Nucleus accumbens (tissue), 56 donors: ENCODE measurements at places on chromosomes 12 and 14.

- no peak for DNase-seq
Observed at GRCh38 chr14:99261912-99262787, 9.8 kb downstream of the BCL11B start.

DNA sequence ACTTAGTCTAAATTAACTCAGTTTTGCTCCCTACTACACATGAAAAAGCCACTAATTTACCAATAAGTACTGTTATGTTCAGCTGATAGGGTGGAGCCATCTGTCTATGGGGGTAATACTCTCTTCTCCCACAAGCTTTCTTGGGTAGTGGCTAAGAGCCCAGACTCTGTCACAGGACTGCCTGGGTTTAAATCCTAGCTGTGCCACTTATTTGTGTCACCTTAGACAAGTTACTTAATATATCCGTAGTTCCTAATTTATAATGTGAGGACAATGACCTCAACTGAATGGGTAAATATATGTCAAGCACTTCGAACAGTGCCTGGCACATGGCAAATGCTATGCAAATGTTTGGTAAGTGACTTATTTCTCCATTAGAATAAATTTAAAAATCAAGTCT, 185.6 kb downstream of the DACT1 start:
- no peak for DNase-seq

DNA sequence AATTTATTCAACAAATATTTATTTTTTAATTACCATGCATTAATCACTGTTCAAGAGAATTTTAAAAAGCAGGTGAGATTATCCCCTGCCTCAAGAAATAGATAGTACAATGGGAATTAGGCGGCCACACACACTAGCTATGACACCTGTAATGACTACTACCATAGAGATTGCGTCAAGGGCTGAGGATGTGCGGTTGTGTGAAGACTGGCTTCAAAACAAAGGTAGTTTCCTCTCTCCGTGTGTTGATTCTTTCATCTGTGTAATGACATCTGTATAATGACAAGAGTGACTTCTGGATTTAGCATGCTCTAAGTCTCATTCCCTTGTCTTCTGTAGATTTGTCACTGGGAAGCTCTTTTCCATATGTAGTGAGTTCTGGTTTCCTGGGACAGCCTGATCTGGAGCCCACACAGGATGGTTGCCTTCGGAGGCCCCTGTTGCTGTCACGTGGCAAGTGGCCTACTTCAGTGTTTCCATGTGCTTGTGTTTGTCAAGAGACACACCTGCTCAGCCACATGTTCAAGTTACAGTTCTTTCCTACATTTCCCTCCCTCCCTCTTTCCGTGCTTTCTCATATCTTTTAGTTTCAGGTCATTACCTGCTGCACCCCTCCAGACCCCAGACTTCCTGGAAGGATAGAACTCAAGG, 64.3 kb downstream of the GALNT8 start:
- no peak for DNase-seq

DNA sequence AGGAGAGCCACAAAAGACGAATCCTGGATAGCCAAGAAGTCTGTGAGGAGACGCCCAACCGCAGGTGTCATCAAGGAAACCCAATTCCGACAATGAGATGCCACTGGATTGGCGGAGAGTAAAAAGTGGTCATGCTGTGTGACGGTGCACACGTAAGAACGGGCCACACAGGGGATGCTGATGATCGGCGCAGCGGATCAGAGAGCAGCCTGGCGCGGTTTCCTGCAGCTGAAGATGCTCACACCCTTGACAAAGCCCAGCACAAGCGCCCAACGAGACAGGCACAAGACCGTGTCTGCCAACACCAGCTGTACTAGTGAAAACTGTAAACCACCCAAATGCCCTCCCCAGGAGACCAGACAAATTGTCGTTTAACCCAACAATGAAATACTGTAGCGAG, 55.8 kb downstream of the CCDC85C start:
- no peak for DNase-seq

GRCh38 chr14:59018978-59019377, 169.5 kb upstream of the DAAM1 start:
- no peak for DNase-seq

DNA sequence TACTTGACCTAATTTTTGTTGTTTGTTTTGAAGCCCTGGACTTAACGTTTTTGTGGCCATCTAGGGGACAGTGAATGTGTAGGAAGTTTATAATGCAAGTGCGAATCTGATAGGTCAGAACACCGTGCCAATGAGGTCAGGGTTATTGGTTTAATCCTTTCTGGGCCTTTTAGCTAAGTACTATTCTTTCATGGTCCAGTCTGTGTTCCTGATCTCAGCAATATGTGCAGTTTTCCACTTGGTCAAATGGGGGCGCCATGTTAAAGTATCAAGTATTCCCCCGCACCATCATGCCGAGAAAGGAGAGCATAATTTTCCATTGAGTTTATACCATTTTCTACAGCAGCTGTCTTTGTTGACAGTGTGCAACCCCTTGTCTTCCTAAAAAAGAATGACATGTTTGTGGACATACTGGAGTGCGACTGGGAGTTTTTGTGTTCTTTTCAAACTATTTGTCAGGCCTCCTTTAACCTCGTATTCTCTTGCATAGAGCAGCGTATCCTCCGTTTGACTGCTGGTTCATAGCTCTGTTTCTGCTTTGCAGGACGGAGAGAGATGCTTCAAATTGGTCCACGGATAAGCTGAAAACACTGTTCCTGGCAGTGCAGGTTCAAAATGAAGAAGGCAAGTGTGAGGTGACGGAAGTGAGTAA, 1.3 kb downstream of the AHSA1 start:
- peak; percentile 51 for DNase-seq

GRCh38 chr12:67362526-67362925, 93.4 kb downstream of the CAND1 start:
- no peak for DNase-seq

DNA sequence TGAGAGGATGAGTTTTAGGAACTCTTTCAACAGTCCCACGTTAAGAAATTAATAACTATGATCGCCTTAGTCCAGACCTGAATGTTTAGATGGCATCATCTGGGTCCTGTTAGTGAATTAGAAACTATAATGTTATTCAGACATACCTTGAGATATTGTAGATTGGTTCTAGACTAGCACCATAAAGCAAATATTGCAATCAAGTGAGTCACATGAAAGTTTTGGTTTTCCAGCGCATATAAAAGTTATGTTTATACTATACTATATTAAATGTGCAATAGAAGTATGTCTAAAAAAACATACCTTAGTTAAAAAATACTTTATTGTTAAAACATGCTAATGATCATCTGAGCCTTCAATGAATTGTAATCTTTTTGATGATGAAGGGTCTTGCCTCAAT, 106.6 kb upstream of the ATP2B1 start:
- DNase-seq = no peak

- no peak for DNase-seq
Observed at GRCh38 chr12:1696800-1697199, 5.9 kb downstream of the ADIPOR2 start.

GRCh38 chr12:123027726-123028445, 47.4 kb downstream of the ARL6IP4 start:
- no peak for DNase-seq

- no peak for DNase-seq
Observed at GRCh38 chr12:76702946-76703345, 61.0 kb upstream of the ZDHHC17 start.

GRCh38 chr12:122232691-122233090, 6.8 kb upstream of the DIABLO start:
- no peak for DNase-seq

GRCh38 chr14:53295985-53296582, 143.0 kb upstream of the DDHD1 start:
- DNase-seq = no peak

DNA sequence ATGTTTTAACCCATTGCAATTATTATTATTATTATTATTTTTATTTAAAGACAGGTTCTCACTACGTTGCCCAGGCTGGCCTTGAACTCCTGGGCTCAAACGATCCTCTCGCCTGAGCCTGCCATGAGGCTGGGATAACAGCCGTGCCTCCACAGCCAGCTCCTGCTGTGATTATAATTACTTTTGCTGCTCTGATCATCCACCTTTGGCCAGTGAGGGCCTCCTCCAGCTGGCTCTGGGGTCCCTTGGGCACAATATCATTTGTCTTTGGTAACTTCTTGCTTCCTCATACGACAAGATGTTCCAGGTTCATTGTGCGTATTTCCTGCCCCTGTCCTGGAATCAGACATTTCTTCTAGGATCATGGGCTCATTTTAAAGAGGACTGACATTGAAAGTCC, 28.4 kb downstream of the LRTM2 start:
- no peak for DNase-seq
